ENCODE measurements at places on chromosomes 4 and X. TPM values are rescaled to one million over a fixed set of nuclear protein-coding genes. Genes with fewer than 3 reads are reported as not detected.

The EMCN gene
- total RNA-seq: not detected

The DKC1 gene
- 26.1 TPM for total RNA-seq

The VEGFD gene
- not detected for total RNA-seq

The IL2RG gene
- not detected for total RNA-seq

The FAM120C gene
- total RNA-seq: 9.3 TPM

The BCLAF3 gene
- total RNA-seq: 4.2 TPM

The SPARCL1 gene
- total RNA-seq: not detected

The LNX1 gene
- total RNA-seq: 0.22 TPM

The NPY2R gene
- total RNA-seq: not detected

The FAM9B gene
- not detected for total RNA-seq

The TRPC3 gene
- total RNA-seq: not detected
